ENCODE measurements at places on chromosomes 16 and 17.

DNA sequence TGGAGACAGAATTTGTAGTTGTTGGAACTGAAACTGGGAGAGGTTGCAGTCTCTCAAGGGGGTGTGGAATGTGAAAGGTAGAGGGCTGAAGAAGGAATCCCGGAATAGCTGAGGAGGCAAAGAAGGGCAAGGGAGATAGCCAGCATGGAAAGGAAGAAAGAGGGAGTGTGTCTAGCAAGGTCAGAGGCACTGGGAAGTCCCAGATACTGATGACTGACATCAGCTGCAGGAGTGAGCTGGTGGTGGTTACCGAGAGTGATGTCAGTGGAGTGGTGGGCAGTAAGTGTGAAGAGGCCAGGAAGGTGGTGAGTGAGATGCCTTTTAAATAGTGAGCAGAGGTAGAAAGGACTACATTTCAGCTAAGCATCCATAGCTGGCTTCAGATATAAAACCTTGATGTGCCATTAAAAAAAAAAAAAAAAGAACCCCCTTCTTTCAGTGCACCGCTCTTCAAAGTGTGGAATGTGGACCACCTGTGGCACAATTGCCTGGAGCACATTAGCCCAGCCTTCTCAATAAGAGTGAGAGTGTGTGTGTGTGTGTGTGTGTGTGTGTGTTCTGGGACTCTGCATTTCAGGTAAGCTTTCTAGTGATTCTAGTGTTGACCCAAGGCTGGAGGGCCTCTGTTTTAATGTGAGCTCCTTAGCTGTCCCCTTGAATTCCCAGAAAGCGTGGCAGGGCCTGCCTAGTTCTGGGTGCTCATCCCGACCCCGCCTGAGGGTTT is 8.5 kb downstream of the PRMT7 start:
- DNase-seq: no peak

DNA sequence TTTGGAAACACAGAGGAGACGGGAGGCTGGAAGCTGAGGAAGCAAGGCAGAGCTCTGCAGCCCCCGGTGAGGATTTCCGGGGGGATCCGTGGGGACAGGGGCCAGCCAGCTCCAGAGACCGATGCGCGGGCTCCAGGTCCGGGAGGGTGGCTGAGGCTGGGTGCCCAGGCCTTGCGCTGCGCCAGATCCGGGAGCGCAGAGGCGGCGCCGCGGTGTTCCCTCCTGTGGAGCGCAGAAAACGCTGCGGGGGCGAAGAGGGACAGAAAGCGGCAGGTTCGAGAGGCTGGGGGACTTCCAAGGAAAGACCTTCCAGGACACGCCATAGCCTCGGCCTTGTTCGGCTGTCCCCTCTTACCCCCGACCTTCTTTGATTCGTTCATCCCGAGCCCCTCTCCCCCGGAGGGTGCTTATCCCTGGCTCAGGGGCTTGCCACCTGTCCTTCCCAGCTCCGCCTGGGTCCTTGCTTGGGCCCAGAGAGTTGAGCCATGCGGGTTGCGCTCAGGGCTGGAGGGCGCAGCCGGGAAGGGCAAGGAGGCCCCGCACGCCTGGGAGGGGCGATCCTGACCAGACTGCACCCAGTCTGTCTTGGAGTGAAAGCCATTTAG is 697 bp upstream of the SHISA9 start:
- DNase-seq: no peak

GRCh38 chr17:1186214-1186820 is 6.5 kb upstream of the ABR start:
- DNase-seq: peak; percentile 51

- DNase-seq: peak; percentile 85
Measured at GRCh38 chr17:81553616-81554181, 1.5 kb upstream of the FAAP100 start.

- no peak for DNase-seq
Measured at GRCh38 chr17:72387969-72388368, 267.1 kb downstream of the SOX9 start.

DNA sequence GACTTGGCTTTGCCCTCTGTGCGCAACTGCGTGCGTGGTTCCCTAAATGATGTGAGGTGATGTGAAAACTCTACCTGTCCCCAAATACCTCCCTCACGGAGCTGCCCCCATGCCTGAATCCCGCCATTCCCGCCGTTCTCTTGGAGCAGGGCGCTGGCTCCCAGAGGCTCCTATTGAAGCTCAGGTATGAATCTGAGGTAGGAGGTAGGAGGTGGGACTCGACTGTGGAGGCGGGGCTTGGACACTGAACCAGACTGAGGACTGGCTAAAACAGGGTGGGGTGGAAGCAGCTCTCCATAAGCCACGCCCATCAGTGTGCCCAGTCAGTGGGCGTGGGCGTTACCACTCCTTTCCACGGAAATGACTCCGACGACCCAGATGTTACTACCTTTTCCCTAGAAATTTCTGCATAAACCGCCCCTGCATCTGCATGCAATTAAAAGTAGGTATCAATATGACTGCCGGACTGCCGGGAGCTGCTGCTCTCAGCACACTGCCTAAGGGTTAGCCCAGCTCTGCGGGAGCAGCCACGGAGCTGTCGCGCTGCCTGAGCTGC is 41.0 kb downstream of the FOXL1 start:
- no peak for DNase-seq

DNA sequence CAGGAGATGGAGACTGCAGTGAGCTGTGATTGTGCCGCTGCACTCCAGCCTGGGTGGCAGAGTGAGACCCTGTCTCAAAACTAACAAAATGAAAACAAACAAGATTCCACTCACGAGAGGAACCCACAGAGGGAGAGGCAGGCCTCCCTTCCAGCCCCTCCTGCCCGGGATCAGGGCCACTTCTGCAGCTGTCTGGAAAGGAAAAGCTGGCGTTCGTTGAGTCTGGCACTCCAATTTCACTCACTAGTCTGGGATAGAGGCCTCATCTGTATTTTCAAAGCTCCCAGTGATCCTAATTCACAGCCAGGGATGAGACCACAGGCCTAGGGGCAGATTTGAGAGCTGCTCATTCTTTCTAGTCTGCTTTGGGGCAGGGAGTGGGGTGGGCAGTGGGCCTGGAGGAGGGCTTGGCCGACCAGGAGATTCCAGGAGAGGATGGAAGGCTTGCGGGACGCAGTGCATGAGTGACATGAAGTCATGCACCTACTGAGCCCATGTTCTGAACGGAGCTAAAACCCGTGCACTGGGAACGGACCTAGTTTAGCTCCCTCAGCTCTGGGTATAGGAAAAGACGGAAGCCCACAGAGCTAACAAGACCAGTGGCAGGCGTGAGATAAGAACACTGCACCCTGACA is 54.0 kb downstream of the COTL1 start:
- no peak for DNase-seq

DNA sequence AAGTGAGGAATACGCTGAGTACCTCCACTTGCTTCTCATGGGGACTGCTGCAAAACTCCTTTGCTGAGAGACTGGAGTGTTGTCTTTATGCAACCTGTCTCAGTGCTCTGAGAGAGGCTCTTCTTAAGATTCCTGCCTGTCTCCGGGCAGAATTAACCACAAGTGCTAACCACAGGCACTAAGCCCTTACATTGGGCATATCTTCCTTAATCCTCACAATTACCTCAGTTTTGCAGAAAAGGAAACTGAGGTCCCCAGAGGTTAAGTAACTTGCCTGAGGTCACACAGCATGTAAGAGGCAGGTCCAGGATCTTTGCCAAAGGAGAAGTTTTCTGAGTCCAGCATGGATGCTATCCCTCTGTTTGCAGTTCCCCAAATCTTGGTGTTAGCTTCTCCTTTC is 86.0 kb downstream of the GP2 start:
- DNase-seq: no peak

DNA sequence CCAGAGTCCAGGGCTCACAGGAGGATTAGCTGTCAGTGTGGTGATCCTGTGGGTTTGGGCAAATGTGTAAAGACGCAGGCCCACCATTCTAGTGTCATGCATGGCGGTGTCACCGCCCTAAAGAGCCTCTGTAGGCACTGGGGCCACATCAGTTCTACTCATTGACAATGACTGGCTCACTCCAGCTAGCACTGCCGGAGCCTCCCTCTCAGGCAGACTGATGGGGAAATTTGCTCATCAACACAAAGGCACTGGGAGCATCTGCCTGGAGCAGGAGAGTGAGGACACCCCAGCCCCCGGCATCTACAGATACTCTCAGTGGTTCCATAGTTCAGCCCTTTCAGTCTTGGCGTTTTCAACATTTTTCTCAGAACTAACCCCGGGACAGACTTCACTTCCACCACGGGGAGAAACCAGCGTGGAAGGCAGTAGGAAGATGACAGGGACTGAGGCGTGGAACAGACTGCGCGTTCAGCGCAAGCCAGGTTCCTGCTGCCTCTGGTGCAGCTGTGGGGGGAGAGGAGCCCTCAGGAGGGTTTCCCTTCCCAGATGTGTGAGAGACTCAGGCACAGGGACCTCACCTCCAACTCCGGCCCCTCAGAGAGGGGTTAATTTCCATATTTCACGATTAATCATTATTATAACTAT is 256.6 kb downstream of the RBFOX3 start:
- no peak for DNase-seq

- DNase-seq: no peak
Measured at GRCh38 chr16:79045191-79045590, 555.3 kb downstream of the MAF start.

- DNase-seq: no peak
Measured at GRCh38 chr16:75147968-75148310, 385 bp upstream of the ZFP1 start.

DNA sequence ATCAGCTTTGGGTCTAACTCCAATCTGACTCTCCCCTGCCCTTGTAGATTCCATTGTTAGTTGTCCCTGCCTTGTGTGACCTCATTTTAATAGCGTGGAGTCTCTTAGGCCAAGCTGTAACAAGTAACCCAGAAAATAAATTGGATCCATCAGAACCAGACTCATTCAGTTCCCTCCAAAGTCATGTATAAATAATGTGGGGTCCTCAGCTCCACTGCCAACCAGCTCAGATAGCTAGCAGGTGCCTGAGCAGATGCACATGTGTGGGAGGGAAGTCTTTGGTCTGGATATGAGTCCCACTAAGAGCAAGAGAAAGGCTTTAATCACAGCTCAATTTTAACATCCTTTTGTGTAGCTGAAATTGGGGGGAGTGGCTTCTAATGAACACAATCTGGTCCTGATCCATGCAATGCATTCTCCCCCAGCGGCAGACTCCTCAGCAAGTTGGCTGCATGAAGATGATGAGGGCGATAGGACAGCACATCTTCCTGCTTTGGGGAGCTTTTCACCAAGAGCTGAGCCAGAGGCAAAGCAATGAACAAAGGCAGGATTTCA is 151.6 kb downstream of the ABCC12 start:
- no peak for DNase-seq

DNA sequence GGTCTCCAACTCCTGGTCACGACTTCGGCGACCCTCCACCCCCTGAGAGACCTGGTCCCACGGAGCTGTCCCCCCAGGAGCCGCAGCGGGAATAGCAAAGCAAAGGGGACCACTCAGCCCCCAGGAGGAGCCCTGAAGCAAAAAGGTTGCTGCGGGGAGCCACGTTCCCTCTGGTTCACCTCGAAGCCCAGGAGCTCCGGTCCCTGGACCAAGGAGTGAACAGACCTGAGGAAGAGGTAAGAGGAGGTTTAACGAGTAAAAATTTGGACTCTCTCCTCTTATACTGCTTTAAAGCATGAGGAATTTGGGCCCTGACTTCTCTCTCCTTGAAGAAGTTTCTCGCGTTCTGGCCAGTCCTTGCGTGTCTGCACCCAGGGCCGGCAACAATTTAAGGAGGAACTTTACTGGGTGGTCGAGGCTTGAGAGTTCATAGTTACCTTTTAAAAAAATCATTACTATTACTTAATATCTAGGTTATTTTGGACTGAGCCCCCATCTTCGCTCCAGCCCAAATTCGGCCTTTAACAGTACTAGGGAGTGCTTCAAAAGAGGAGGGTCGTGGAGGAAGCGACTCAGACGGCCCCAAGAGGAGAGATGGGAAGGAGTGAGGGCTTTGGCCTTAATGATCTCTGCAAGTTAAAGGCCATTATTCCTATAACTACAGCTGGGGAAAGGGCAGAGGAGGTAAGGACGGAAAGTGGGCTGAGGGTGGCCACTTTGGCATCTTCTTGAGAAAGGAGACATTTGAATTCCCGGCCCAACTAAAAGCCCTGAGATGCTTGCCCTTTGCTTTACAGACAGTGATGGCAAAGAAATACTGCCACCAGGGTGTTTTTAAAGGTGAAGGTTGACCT is 16.9 kb upstream of the HOXB9 start:
- no peak for DNase-seq

GRCh38 chr17:32664936-32665583 is 178.3 kb downstream of the CDK5R1 start:
- DNase-seq: no peak

GRCh38 chr17:74618451-74618850 is 5.1 kb downstream of the CD300E start:
- no peak for DNase-seq

DNA sequence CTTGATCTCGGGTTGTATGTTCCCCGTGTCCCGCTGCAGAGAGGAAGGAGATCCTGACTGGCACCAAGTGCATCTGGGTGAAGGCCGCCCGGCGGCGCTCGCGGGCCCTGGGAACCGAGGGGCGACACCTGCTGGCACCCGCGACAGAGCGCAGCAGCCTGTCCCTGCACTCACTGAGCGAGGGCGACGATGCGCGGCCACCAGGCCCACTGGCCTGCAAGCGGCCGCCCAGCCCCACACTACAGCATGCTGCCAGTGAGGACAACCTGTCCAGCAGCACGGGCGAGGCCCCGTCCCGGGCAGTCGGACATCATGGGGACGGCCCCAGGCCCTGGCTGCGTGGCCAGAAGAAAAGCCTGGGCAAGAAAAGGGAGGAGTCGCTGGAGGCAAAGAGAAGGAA is 7.5 kb downstream of the BTBD17 start:
- no peak for DNase-seq

- no peak for DNase-seq
Measured at GRCh38 chr16:1090620-1091587, 5.1 kb downstream of the C1QTNF8 start.

DNA sequence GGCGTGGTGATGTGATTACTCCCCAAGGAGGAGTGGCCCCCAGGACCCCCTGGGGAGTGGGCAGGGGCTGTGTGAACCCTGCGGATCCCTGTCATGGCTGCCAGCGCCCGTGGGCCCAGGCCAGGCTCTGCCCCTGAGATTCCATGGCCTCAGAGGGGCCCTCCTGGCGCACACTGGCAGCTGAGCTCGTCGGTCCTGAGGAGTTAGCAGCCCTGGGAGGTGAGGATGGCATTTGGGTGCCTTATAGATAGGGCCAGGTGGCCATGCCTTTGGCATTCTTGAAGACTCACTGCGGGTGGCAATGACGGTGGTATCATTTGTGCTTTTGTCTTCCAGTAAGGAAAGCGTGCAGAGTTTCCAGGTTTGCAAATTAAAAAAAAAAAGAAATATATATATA is 146.8 kb upstream of the GSE1 start:
- DNase-seq: no peak

- no peak for DNase-seq
Measured at GRCh38 chr17:1560101-1560857, 2.3 kb downstream of the PITPNA start.
